ENCODE measurements at places on chromosomes 7 and 10. TPM values are rescaled to one million over a fixed set of nuclear protein-coding genes. Genes with fewer than 3 reads are reported as not detected.
A peak's percentile ranks its signal among the peaks of the same experiment; 100 is the strongest.

DNA sequence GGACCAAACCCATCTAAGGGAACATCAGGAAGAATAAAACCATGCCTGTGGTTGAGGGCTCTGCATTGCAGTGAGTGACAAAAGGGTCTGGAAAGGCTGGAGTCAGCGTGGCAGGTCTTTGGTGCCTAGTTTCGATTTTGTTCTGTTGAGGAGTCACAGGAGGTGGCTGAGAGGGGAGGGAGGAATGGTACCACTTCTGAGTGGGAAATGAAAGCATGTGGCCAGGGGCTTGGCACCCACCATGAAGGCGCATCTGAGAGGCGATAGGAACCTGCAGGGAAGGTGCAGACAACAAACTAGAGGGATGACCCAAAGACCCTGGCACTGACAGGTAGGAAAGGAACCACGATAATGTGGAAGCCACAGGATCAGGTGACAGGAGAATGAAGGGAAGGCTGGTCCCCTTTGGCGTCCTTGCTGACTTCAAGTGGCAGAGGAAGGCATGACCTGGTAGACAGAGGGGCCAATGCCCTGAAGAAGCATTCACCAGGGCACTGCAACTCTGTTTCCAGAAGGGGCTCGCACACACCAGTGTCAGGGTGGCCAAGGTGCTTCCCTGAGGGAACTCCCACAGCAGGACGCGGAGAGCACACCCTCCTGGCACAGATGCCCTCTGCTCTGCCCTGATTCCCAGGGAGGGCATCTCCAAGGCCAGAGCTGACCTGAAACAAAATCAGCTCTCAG is 41.7 kb downstream of the HIPK2 start:
- H3K4me3 ChIP-seq = no peak overlapping the region
- H3K27ac ChIP-seq = no peak overlapping the region
- no peaks in the 10 kb centered on the region for H3K36me3 ChIP-seq
- no peaks in the 10 kb centered on the region for H3K27me3 ChIP-seq
- peaks cover 47% of the 10 kb centered on the region for H3K4me1 ChIP-seq
- DNase-seq = no peak

- H3K4me3 ChIP-seq = peak overlapping the region; percentile 42
- no peak for DNase-seq
- no peaks in the 10 kb centered on the region for H3K4me1 ChIP-seq
- H3K27me3 ChIP-seq = no peaks in the 10 kb centered on the region
- no peaks in the 10 kb centered on the region for H3K36me3 ChIP-seq
- H3K27ac ChIP-seq = peak overlapping the region; percentile 61
Measured at GRCh38 chr7:25261545-25262140, 33.4 kb upstream of the NPVF start.

DNA sequence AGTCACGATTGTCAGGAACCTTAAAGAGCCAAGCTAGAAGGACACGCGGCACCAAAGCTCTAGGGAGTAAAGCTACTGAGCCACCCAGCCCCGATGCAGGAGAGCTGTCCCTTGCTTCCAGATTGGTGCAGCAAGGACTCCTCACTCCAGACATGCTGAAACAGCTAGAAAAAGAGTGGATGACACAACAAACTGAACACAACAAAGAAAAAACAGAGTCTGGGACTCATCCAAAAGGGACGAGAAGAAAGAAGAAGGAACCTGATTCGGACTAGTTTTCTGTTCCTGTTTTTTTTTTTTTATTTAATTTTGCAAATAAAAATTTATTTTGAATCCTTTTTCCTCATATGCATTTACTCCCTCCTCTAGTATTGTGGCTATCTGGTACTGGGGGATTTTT is 11.4 kb upstream of the HKDC1 start:
- H3K36me3 ChIP-seq = peaks cover 54% of the 10 kb centered on the region
- no peak overlapping the region for H3K4me3 ChIP-seq
- no peak overlapping the region for H3K27ac ChIP-seq
- H3K4me1 ChIP-seq = no peaks in the 10 kb centered on the region
- no peak for DNase-seq

DNA sequence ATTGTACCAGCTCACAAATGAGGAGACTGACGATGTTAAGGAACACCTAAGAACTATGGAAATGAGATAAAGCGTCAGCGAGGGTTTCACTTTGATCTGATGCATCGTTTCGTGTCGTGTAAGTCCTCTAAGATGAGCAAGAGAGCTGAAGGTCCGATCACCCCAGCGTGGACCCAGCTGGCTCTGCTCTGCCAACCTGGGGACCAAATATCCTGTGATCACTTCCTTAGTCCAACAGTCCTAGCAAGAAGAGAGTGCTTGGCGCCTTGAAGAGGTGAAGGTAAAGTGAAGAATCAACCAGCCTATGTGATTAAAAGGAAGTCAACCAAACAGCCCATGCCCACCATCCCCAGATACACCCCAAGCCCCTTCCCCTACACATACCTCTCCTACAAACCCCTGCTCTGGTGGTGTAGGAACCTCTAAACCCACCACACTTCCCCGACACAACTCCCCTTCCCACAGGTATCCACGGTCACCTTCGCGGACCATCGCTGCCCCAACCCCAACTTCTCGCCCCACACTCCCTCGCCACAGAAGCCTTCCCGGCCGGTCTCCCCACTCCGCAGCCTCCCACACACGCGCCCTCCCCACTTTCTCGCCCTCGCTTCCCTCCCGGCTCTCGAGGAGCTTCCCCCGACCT is 722 bp downstream of the UPF2 start:
- H3K27ac ChIP-seq = peak overlapping the region; percentile 92
- H3K27me3 ChIP-seq = no peaks in the 10 kb centered on the region
- no peaks in the 10 kb centered on the region for H3K36me3 ChIP-seq

DNA sequence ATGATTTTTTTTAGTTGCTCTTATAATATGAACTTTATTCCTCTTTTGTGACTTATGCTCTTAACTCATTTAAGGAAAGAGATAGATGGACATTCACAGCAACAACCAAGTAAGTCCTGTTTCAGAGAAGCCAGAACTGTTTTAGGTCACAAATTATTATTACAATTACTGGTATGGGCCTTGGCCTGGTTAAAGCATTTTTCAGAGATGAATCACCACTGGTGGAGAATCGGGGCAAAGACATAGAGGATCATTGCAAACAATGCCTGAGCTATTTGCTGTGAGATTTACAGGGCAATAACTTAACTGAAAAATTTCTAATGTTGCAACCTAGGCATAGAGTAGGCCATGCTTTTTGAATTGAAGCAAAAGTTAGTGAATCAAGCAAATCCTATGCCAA is 138.0 kb upstream of the YAE1 start:
- no peaks in the 10 kb centered on the region for H3K4me1 ChIP-seq
- no peaks in the 10 kb centered on the region for H3K27me3 ChIP-seq
- no peaks in the 10 kb centered on the region for H3K36me3 ChIP-seq
- H3K27ac ChIP-seq = no peak overlapping the region
- no peak overlapping the region for H3K4me3 ChIP-seq

The AKR1C2 gene
- total RNA-seq = not detected

GRCh38 chr10:99658622-99659030 is 683 bp upstream of the ENTPD7 start:
- DNase-seq = peak; percentile 9
- H3K27ac ChIP-seq = peak overlapping the region; percentile 69
- H3K4me1 ChIP-seq = no peaks in the 10 kb centered on the region
- no peaks in the 10 kb centered on the region for H3K27me3 ChIP-seq
- no peaks in the 10 kb centered on the region for H3K36me3 ChIP-seq

DNA sequence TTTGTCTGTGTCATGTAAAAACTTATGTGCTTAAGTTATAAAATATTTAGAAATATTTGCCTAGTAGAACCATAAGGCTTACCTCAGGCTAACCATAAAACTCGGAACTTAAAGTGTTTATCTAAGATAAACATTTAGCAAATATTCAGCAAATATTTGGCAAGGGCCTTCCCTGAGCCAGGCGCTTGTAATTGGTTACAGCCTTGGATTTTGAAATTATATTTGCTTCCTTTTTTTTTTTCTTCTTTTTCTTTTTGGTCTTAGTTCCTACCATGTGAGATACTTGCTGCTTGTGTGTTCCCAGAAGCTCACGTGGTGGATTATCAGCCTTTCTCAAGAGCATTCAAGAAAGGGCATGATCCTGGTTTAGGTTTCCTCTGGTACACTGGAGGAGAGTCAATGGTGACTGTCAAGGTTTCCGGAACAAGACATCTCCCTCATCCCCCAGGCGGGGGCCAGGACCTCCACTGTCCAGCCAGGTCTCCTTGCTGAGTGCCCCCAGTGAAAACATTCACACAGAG is 5.2 kb upstream of the BRI3 start:
- H3K27ac ChIP-seq = no peak overlapping the region
- peaks cover 5% of the 10 kb centered on the region for H3K4me1 ChIP-seq
- no peak overlapping the region for H3K4me3 ChIP-seq
- no peaks in the 10 kb centered on the region for H3K36me3 ChIP-seq
- H3K27me3 ChIP-seq = no peaks in the 10 kb centered on the region
- no peak for DNase-seq

DNA sequence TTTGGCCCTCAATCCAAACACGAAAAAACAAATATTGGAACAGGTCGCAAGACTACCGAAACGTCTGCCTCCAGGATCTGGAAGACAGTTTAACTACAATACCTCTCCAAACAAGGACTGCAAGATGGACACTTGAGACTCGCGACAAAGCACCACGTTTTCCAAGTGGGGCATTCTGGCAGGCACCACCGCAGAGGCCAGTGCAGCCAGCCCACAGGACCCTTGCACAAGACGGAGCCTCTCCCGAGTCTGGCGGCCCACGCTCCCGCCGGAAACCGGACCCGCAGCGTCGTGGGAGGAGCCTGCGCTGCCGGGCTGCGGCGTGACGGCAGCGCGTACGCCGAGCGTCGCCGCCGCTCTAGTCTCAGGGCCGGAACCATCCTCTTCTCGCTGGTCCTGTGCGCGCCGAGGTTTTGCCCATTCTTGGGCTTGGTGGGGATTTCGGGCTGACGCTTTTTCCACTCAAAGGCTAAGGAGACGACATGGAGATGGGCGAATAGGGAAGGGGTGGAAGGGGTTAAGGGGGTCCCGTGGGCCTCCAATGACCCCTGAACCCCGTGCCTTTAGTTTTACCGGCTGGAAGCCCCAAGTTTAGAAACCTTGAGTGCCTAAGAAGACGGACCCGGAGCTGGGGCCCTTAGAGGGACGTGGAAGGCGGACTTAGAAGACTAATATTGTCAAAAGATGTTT is at the start of gene ORC5:
ORC5 (minus strand) TSS at position 283 of the 690 bp plus-strand sequence; CDS start at position 174, 109 bp downstream.
- H3K4me1 ChIP-seq = peaks cover 15% of the 10 kb centered on the region
- H3K4me3 ChIP-seq = peak within 1 kb of the TSS; percentile 93
- H3K36me3 ChIP-seq = peaks cover 14% of the 10 kb centered on the region
- no peaks in the 10 kb centered on the region for H3K27me3 ChIP-seq

GRCh38 chr10:15188603-15189002 is 20.1 kb upstream of the NMT2 start:
- no peaks in the 10 kb centered on the region for H3K27me3 ChIP-seq
- no peak overlapping the region for H3K27ac ChIP-seq
- no peaks in the 10 kb centered on the region for H3K36me3 ChIP-seq
- peaks cover 48% of the 10 kb centered on the region for H3K4me1 ChIP-seq
- DNase-seq = peak; percentile 29

DNA sequence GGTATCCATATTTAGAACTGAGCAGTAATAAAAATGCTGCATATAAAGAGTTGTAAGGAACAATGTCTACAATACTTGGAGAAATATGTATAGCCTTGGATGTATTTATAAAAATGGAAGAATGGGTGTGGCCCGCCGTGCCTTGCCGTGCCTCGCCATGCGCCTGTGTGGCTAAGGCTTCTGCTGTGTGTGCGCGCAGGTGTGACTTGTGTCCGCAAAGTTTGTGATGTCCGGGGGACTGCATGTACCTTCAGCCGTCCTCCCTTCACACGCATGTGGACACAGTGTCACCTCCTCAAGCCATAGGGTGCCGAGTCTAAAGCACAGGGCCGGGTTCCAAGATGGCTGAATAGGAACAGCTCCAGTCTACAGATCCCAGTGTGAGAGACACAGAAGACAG is 9.8 kb downstream of the SAMD9 start:
- no peak overlapping the region for H3K4me3 ChIP-seq
- H3K27ac ChIP-seq = no peak overlapping the region
- DNase-seq = no peak

- H3K4me1 ChIP-seq = peaks cover 28% of the 10 kb centered on the region
- H3K4me3 ChIP-seq = no peak overlapping the region
- no peaks in the 10 kb centered on the region for H3K36me3 ChIP-seq
Measured at GRCh38 chr10:6056411-6057135, 5.6 kb downstream of the IL2RA start.

- no peaks in the 10 kb centered on the region for H3K4me1 ChIP-seq
- no peaks in the 10 kb centered on the region for H3K36me3 ChIP-seq
- H3K27ac ChIP-seq = no peak overlapping the region
- no peaks in the 10 kb centered on the region for H3K27me3 ChIP-seq
Measured at GRCh38 chr10:5424751-5425150, 12.4 kb downstream of the NET1 start.

The TRDMT1 gene
- total RNA-seq = 15.9 TPM

DNA sequence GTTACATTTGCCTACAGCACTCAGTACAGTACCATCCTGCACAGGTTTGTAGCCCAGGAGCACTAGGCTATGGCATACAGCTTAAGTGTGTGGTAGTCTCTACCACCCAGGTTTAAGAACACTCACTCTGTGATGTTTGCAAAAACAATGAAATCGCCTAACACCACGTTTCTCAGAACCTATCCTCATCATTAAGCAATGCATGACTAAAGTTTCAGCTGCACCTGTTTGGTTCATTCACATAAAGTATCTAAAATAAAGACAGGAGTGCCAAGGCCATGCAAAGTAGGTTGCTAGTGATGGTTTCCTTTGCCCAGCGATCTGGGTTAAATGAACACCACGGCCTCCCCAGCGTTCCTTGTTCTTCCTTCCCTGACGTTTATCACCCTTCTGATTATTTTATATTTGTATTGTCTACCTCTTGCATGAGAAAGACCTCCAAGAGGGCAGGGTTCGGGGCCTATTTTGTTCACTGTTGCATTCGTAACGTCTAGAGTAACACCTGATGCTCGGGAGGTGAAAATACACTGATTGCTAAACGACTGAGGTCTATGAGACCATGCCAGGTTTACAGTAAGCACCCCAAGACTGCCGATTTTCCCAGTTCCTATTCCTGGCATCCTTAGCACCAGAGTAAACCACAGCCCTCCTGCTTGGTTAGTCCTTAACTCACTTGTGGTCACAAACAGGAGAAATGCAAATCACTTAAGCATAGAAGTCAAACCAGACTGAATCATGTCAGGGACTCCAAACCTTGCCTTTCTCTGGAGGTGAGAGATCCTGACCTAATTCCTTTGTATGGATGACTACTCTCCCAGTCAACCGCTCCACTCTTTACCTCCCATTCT is 204.1 kb upstream of the NFE2L3 start:
- DNase-seq = no peak
- no peak overlapping the region for H3K27ac ChIP-seq
- H3K4me1 ChIP-seq = peaks cover 14% of the 10 kb centered on the region
- no peaks in the 10 kb centered on the region for H3K36me3 ChIP-seq
- H3K4me3 ChIP-seq = no peak overlapping the region

GRCh38 chr7:156604836-156605695 is 35.5 kb upstream of the RNF32 start:
- H3K4me3 ChIP-seq = no peak overlapping the region
- no peak overlapping the region for H3K27ac ChIP-seq
- no peak for DNase-seq
- H3K27me3 ChIP-seq = no peaks in the 10 kb centered on the region

All from naive thymus-derived CD4-positive, alpha-beta T cell (primary cell).